ENCODE measurements at places on chromosomes 7 and 10. TPM values are rescaled to one million over a fixed set of nuclear protein-coding genes. Genes with fewer than 3 reads are reported as not detected.

The CYP3A7 gene
- 0.23 TPM for total RNA-seq

The TMEM130 gene
- total RNA-seq, result 0.20 TPM

The ABCB1 gene
- 3.9 TPM for total RNA-seq

The PTF1A gene
- total RNA-seq, result not detected

The INA gene
- total RNA-seq, result 36.4 TPM

The GIMAP4 gene
- not detected for total RNA-seq

The ENKUR gene
- total RNA-seq, result 5.1 TPM
